OCI-LY7 (cell line): ENCODE measurements at places on chromosomes 2 and 18. TPM values are rescaled to one million over a fixed set of nuclear protein-coding genes. Genes with fewer than 3 reads are reported as not detected.

The RAMP1 gene
- total RNA-seq, result 0.42 TPM in 1 of 2 replicates, not detected in the other

The TLX2 gene
- not detected in 2 replicates for total RNA-seq

The THUMPD2 gene
- 18.3 and 18.4 TPM in 2 replicates for total RNA-seq

The CRYBA2 gene
- total RNA-seq, result not detected in 2 replicates

The CTLA4 gene
- not detected in 2 replicates for total RNA-seq

- DNase-seq, result no peak
Measured at GRCh38 chr18:39604836-39605235, 2039.2 kb upstream of the CELF4 start.

DNA sequence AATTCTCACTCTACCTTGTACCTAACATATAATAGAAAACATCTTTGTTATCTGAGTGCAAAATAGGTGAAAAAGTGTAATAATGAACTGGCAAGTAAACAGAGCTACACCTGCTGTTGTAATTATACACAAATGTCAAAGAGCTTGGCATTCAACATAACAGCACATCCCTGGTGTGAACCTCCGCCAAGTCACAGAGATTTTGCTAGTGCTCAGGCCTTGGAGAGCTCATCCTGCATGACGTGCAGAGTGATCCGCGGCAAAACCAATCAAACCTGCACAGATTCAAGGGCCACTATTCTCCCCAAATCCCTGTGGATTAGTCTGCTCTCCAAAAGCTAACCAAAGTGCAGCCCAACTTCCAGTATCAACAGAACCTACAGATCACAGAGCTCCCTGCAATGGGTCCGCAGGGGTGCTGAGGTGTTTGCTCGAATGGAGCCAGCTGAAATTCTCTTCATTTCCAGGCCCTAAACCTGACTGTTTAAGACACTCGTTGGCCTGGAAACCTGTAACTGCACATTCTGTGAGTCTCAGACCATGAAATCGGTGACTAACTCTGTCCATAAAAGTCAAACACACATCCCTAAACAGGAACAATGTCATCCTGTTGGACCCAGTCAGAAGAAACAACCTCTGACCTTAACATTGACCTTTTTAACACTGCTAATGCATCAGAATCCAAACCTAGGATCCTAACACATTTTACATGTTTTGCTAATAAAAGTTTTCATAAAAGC lies 111.8 kb downstream of the EPB41L3 start:
- DNase-seq, result no peak

DNA sequence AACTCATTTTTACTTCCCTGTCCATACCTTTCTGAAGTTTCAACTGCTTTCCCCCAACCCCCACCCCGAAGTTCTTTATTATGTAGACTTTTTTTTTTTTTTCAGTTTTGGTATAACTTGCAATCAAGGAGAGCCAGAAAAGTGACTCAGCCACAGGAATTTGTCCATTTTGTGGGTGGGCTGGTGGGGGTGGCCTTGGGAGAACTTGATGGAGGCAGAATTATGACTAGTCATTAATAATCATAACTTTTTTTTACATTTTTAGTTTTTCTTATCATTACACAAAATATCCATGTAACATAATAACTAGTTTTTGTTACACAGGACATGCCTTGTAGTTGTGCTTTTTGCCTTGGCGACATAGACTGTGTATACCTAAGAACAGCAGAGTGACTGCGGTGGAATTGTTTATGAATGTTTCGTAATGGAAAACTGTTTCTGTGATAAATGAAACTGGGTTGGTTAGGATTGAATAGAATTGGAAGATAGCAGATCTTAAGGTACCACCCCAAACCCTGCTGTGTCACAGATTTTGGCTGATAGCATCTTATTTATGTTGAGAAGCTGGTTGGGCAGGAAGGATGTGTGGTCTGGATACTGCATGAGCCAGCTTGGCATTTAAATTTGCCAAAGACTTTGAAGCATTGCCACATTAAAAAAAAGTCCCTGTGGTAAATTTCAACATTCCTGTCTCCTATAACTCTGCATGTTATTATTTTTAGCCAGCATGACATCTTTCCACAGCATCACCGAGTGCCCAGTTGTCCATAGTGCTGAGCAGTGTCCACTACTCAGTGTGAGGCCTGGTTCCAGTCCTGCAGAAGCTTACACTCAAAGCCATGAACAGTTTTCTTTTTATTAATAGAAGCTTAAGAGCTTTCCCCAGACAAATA lies 30.7 kb downstream of the LYPD6B start:
- no peak for DNase-seq

- peak; percentile 7 for DNase-seq
Measured at GRCh38 chr2:41955316-41956043, 92.3 kb upstream of the PKDCC start.

DNA sequence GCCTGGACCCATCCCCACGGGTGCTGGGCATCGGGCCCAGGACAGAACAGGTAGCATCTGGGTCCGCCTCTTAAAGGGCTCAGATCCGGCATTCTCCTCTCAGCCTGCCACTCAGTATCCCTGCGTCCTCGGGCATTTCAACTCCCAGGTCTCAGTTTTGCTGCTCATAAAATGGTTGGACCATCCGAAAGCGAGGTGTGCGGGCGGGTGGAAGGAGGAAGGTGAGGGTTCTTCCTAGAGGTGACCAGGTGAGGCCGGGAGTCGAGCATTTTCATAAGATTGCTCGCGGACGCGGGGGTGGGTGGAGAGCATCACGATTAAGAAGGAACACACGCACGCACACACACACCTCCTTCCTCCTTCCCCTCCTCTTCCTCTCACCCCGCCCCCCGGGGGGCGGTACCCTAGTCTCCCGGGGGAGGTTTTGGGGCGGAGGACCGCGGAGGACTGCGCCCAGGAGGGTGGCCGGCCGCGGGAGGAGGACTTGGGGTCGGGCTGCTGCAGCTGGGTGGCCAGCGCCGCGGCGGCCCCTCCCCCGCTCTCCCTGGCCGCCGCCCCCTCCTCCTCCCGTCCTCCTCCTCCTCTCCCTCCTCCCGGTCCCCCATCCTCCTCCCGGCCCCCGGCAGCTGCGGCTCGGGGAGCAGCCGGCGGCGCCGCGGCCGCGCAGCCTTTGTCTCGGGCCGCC lies 97.9 kb upstream of the GPR45 start:
- no peak for DNase-seq

- DNase-seq, result no peak
Measured at GRCh38 chr2:190846746-190847145, 33.9 kb upstream of the GLS start.

- no peak for DNase-seq
Measured at GRCh38 chr2:130981667-130982066, 111.6 kb downstream of the FAM168B start.

DNA sequence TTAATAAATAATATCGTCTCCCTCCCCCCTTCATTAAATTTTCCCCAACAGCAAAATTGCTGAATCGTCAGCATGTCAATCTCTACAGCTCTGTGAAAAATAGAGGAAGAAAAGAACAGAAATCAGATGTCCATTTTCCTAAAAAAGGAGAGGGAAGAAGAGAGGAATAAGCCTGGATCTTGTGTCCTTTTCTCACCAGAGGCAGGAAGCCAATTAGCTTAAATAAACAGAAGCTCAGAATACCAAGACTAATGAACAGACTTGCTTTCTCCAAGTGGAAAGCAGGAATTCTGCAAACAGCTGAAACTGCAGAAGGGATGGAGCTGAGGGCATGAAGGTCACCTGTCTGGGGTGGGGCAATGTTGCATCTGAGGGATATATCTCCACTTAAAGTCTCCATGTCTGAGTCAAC lies 265.7 kb downstream of the CCDC85A start:
- DNase-seq, result no peak

DNA sequence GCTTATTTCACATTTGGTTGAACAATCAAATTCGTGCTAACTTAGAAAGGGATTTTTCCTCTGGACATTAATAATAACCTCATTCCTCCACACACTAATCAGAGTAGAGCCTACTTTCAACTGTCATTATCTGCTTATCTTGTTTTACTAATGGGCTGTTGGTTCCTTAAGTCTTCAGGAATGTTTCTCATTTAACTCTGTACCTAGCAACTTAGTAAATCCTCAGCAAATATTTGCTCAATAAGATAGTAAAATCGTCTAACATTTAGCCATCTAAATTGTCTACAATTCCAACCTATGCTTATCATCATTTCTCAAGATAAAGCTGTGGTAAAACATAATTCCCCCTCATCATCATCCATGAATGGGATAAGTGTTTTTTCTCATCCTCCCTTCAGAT lies 98.1 kb downstream of the CDH2 start:
- no peak for DNase-seq

GRCh38 chr2:173599821-173600359 lies 245.2 kb downstream of the CDCA7 start:
- DNase-seq, result no peak

GRCh38 chr2:34991508-34992274 lies 1363.9 kb upstream of the CRIM1 start:
- DNase-seq, result no peak

DNA sequence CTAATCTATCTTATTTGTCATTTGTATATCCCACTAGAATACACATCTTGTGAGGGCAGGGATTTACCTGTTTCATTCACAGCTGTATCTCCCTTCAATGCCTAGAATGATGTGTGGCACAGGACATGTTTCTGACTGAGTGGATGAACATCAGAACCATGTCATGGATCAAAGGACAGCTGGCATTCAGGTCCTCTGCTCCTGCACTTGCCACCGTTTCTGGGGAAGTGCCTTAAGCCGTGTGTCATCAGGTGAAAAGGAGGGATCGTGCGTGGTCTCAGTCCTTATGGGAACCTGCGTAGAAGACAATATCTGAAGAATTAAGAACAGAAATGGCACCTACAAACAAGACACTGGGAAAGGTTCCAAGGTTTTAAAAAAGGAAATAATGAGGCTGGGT lies 206.1 kb upstream of the GATA6 start:
- DNase-seq, result no peak

DNA sequence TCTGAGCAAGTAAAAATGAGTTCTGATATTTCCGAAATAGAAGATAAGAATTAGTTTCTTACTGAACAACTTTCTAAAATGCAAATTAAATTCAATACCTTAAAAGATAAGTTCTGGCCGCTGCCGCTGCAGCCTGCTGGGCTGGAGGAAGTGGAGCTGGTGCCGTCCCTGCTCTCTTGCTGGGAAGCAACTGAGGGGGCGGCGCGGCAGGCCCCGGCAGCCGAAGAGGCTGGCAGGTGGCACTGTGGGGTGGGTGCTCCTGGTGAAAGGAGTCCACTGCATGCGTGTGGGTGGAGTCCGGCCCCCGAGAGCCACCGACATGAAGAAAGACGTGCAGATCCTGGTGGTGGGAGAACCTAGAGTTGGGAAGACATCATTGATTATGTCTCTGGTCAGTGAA lies 89.5 kb upstream of the ZNF519 start:
- DNase-seq, result no peak

GRCh38 chr2:100731535-100731981 lies 88.4 kb upstream of the NPAS2 start:
- DNase-seq, result no peak

GRCh38 chr2:174595116-174595809 lies 2.3 kb downstream of the WIPF1 start:
- peak; percentile 55 for DNase-seq

- DNase-seq, result no peak
Measured at GRCh38 chr2:3450385-3451010, 68.8 kb downstream of the ADI1 start.
